B cell (primary cell): ENCODE measurements at places on chromosomes 6 and 20. TPM values are rescaled to one million over a fixed set of nuclear protein-coding genes. Genes with fewer than 3 reads are reported as not detected.

The RRBP1 gene
- total RNA-seq, result 27.5 and 29.1 TPM in 2 replicates

GRCh38 chr20:19872001-19872400, 113.9 kb downstream of the RIN2 start:
- H3K4me3 ChIP-seq, result no peak overlapping the region
- H3K36me3 ChIP-seq, result no peaks in the 10 kb centered on the region
- H3K27ac ChIP-seq, result no peak overlapping the region

DNA sequence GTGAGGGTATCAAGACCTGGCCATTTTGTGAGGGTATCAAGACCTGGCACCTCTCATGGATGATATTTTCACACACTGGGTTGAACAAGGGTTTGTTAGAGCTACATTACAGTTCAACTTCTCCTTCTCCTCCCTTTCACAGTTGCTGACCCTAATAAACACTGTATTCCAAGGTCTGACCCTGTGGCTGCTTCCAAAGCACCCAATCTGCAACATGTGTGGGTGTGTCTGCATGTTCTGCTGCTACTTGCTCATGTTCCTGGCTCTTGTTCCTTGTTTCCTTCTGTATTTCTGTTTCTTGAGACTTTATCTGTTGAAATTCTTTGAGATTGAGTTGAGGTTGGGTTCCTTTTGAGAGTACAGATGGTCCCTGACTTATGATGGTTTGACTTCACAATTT, 162.1 kb upstream of the GMDS start:
- DNase-seq, result no peak
- H3K27me3 ChIP-seq, result no peaks in the 10 kb centered on the region
- H3K27ac ChIP-seq, result no peak overlapping the region
- H3K4me3 ChIP-seq, result no peak overlapping the region

GRCh38 chr6:116376149-116376548, 5.4 kb downstream of the DSE start:
- no peak overlapping the region for H3K27ac ChIP-seq
- no peak for DNase-seq
- peaks cover 11% of the 10 kb centered on the region for H3K4me1 ChIP-seq
- no peak overlapping the region for H3K4me3 ChIP-seq
- H3K36me3 ChIP-seq, result peaks cover 2% of the 10 kb centered on the region

- H3K4me1 ChIP-seq, result peaks cover 43% of the 10 kb centered on the region
- H3K36me3 ChIP-seq, result no peaks in the 10 kb centered on the region
- peak; percentile 39 for DNase-seq
- H3K4me3 ChIP-seq, result peak overlapping the region; percentile 80
Observed at GRCh38 chr6:29626948-29627754, 5.8 kb downstream of the GABBR1 start.

- H3K27me3 ChIP-seq, result no peaks in the 10 kb centered on the region
- H3K4me1 ChIP-seq, result peaks cover 55% of the 10 kb centered on the region
- H3K36me3 ChIP-seq, result no peaks in the 10 kb centered on the region
- no peak overlapping the region for H3K4me3 ChIP-seq
- no peak overlapping the region for H3K27ac ChIP-seq
Observed at GRCh38 chr20:1623501-1624205, 3.8 kb upstream of the SIRPB1 start.

GRCh38 chr6:122490607-122491006, 19.0 kb upstream of the SERINC1 start:
- no peak for DNase-seq
- H3K4me3 ChIP-seq, result no peak overlapping the region
- H3K27ac ChIP-seq, result no peak overlapping the region
- no peaks in the 10 kb centered on the region for H3K27me3 ChIP-seq
- H3K4me1 ChIP-seq, result peaks cover 2% of the 10 kb centered on the region
- no peaks in the 10 kb centered on the region for H3K36me3 ChIP-seq
